ENCODE measurements at places on chromosomes 13 and 19.

GRCh38 chr19:52923778-52924593 is 758 bp upstream of the ZNF888 start:
- no peak for DNase-seq

DNA sequence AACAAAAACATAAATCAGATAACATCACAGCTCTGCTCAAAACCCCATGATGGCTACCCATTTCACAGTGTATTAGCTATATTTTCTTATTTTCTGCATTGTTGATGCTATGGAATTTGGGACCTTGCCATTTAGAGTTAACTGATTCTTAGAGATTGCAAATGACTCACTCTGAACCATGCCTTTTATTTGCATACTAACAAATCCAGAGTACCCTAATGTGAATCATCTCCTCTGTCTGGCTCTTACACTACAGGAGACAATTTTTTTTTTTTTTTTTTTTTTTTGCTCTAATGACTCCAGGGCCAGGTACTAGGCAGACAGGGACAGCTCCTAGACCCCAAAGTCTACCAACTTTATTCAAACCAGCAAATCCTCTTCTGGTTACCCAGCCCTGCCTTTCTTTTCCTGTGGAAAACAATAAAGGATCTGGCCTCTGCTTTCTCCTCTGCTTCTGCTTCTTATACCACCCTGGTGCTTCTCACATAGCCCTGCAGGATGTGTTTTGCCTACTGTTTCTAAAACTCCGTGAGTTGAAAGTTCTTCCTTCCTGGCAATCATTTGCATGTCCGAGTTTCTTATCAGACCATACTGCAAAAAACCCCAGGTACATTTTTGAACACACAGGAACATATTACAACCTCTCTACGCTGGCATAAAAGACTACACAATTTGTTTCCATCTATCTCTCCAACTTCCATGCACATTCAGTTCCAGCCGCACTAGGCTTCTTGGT is 10.6 kb upstream of the ZNF460 start:
- DNase-seq = no peak

- DNase-seq = no peak
Measured at GRCh38 chr19:20067943-20068342, 9.9 kb upstream of the ZNF90 start.

- DNase-seq = no peak
Measured at GRCh38 chr13:25394402-25395060, 22.8 kb downstream of the ATP8A2 start.

DNA sequence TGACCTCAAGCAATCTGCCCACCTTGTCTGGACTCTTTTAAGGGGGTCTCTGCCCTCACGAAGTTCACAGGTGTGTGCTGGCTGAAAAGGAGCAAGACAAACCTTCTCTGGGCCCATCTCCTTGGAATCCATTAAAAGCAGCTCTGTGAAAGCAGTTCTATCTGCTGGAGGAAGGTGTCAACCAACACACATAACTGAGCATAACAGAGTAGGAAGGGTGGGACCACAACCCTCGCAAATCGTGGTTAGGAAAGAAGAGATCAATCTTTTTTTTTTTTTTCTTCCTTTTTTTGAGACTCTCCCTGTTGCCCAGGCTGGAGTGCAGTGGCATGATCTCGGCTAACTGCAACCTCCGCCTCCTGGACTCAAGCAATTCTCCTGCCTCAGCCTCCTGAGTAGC is 1.4 kb downstream of the SUGP2 start:
- DNase-seq = no peak

GRCh38 chr13:72757792-72758535 is 23.7 kb downstream of the DIS3 start:
- no peak for DNase-seq

DNA sequence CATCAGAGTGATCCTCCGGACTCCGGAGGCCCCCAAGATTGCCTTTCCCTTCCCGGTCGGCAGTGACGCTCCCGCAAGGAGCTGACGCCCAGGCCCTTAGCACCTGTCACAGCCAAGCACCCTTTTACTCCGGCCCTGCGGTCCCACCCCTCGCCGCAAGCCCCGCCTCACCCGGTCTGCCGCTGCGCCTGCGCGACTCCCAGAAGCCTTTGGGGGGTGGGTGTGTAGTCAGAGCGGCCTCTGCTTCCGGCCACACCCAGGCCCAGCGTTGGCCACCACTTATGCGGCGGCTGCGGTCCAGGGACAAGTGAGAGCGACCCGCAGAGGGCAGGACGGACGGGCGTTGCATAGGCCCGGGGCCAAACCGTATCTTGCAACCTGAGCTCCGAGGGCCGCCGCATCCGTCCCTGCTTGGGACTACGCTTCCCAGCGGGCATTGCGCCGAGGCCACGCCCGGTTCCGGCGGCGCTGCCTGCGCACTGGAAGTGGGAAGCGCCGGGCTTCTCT is 441 bp upstream of the ZFP28 start:
- peak; percentile 100 for DNase-seq

GRCh38 chr13:112509190-112509589 is 78.8 kb downstream of the TUBGCP3 start:
- DNase-seq = no peak
